Foreskin keratinocyte (primary cell): ENCODE measurements at places on chromosomes 1 and 21. TPM values are rescaled to one million over a fixed set of nuclear protein-coding genes. Genes with fewer than 3 reads are reported as not detected.
A peak's percentile ranks its signal among the peaks of the same experiment; 100 is the strongest.

DNA sequence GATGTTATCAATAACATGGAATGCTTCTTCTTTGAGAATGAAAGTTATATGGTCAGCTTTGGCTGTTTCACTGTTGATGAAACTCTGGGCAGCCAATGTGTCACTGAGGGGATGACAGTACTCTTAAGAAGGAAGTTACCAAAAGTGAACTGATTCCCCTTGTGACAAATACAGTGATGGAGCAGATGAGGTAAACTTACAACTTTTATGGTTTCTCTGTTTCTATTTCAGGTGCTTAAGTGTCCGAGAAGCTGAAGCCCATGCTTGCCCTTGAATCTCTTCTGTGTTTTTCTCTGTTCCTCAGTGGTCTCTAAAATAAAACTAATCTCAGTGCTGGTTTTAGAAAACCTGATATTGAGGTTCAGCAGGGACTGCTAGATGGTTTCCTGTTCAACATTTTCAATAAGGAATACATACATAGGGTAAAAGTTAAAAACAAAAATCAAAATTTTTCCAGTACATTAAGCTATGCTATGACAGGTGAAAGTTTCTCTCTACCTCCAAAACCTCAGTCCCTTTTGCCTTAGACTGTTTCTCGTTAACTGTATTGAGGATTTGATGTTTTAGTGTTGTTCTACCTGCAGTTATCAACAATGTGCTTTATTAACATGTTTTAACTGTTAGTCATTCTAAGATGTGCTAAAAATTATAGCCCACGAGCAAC, 454.4 kb upstream of the ADGRL4 start:
- no peak for DNase-seq

DNA sequence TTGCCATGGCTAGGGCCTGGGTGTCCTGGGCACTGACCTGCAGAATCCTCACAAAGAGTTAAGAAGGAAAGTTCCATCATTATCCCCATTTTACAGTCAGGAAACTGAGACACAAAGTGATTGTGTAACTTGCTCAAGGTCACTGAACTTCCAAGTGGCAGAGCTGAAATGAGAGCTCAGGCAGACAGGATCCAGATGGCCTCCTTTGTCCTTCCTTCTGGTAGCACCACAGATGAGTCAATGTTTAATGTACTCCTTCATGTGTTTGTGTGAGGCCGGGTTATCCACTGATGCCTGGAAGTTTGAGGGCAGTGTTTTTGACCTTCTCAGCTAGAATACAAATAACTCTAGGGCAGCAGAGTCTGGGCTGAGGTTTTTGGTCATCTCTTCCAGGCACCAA, 207.0 kb downstream of the TNR start:
- DNase-seq = no peak

The OR6N1 gene
- not detected in 2 replicates for polyA plus RNA-seq

GRCh38 chr1:100769906-100770646, 50.5 kb downstream of the VCAM1 start:
- DNase-seq = no peak

DNA sequence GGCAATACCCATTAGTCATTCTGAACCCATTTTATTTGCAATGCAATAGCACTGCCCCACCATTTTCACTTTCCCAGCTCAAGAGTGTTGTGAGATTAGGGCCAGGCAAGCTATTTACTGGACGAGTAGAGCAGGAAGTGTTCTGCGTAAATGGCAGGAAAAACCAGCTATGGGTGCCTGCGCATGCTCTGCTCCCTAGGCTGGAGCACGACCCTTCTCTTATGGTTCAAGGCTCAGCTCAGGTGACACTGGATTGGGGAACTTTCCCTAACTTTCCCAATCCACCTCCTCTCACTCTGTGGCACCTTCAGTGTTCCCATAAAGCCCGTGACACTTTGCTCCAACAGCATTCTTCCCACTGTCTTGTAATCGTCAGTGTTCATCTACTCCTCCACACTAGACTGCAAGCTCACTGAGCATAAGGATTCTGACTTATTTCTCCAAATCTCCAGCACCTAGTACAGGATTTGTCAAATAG, 3.6 kb upstream of the MAN1A2 start:
- no peak for DNase-seq

DNA sequence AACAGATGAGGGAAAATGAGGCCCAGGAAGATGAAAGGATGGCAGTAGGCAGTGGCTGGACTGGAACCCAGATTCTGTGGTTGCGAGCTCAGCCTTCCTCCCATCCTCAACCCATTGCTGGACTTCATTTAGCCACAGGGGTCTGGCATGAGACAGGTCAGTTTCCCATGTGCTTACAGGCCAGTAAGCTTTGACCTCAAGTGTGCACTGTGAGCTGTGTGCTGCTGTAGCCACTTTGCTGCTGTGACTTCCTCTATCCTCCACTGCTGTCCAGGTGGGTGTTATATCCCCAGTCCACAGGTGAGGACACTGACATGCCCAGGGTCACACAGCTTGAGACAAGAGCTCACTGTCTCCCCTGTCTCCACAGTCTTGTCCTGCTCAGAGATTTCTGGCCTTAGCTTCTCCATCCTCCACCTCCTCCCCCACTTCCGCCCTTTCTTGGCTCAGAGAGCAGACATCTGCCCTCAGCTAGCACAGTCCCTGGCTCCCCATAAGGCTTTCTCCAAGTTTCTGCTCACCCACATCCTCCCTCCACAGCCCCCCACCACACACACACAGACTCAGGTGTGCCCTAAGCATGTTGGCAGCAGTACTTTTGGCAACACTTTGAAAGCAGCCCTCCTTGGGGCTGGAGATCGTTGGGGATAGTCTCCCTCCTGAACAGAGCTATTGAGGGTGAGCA, 7.3 kb downstream of the IGSF21 start:
- DNase-seq = no peak

DNA sequence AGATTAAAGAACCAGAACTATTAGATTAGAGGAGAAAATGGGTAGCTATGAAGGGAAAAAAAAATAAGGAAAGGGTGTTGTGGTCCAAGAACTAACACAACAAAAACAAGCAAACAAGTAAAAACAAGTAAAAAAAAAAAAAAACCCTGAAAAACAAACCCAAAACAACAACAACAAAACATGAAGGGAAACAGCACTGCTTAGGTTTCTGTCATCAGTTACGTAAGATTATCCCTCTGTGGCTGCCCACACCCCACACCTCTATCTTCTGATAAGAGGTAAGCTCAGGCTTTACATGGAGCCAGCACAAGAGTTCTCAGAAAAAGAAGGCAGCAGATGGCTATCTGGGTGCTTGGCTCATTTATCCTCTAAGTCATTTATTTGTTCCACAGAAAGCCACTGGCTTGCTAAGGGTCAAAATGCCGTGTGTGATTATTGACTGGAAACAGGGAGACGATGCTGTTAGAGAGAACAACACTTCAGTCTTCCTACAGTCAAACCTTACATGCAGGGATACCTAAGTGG, 57.5 kb downstream of the KIAA0319L start:
- DNase-seq = no peak

DNA sequence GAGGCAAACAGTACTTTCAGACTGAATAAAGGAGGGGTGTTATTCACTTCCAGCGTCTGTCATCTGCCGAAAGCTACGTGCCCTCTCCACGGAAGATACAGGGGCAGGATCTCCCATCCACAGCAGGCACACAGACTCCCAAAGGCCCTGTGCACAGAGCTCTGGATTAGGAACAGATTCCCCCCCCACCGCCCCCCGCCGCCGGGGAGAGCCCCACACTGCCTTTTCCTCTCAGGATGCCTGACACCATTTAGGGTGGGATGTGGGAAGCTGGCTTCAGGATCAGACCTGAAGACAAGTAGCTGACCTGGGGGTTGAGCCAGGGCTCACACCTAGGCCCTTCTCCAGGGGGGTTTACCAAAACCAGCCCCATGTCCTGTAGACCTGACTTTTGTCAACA, 8.4 kb upstream of the TCP10L start:
- no peak for DNase-seq

The RPE65 gene
- polyA plus RNA-seq = not detected in 2 replicates

DNA sequence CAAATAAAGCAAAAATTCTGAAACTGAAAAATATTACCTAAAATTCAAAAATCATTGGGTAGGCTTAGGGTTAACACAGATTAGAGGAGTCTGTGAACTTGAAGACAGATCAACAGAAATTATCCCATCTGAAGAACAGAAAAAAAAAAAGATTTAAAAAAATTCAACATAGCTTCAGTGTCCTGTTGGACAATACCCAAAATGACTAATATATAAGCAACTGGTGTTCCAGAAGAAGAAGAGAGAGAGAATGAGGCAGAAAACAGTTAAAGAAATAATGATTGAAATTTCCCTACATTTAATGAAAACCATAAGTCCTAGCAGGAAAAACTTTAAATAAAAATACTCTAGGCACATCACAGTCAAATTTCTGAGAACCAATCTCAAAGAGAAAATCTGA, 31.5 kb downstream of the TMCO1 start:
- no peak for DNase-seq

- DNase-seq = no peak
Measured at GRCh38 chr1:27117733-27118439, 37.0 kb downstream of the SLC9A1 start.

The TMEM200B gene
- polyA plus RNA-seq = 6.6 and 7.2 TPM in 2 replicates

The FALEC gene
- polyA plus RNA-seq = 0.13 and 0.16 TPM in 2 replicates

The CCDC30 gene
- polyA plus RNA-seq = 0.12 and 0.43 TPM in 2 replicates

DNA sequence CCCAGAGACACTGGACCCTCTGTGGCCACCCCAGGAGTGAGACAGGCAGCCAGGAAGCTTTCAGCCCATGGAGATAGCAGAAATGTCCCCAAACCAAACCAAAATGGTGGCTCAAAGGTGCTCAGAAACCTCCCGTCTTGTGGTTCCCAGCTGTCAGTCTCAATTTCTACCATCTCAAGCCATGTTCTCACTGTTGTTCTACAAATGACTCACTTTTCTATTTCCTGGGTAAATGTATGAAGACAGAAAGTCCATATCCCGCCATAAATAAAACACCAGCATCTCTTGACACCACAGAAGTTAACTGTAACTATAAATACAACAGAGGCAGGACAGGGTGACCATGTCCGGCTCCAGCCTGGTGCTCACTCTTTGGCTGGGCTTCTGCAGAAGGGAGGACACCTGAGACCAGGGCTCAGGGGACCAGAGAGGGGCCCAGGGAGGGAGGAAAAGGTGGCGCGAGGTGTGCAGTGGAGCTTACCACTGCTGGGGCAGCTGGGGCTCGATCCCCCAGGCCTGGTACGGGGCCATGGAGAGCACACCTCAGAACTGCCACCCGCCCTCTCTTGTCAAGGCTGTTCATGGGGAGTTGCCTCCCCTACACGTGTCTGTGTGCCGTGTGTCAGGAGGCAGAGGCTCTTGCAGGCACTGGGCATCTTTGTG, 43.6 kb downstream of the EPHB2 start:
- DNase-seq = no peak

- no peak for DNase-seq
Measured at GRCh38 chr1:170669586-170670530, 5.9 kb downstream of the PRRX1 start.

GRCh38 chr1:111948209-111949171, 41.0 kb downstream of the KCND3 start:
- peak; percentile 82 for DNase-seq

DNA sequence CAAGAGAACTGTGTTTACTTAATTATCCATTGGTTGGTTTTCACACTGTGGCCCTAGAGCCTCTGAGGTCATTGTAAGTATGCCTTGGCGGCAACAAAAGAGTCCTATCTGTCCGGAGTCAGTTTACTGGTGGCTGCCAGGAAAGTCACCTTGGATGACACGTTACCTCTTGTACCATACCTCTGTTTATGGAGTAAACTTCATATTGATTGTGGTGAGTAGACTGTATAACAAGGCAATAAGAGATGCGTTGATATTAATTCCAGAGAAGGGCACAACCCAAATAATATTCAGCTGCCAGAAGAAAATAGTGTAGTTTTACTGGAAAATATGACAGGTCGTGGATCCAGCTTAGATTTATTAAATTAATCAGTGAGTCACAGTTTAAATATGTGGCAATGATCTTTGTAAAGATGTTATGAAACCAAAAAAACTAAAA, 20.4 kb upstream of the KIF14 start:
- DNase-seq = peak; percentile 40

DNA sequence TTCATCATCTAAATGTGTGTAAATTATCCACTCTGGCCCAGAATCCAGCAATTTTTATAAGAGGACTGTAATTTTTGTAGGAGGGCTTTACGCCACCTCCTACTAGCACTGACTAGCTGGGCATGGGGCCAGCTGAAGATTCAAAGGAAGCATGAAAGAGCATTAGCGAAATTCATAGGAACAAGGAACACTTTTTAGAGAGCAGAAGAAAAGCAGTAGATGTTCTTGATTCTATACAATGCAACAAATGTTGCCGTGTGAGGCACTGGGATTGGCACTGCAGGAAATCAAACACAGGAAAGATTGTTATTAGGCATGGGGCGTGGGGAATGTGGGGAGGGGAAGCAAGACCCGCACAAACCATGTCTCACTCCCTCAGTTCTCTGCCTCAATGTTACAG, 58.4 kb upstream of the PARP1 start:
- no peak for DNase-seq

The KCNQ4 gene
- 0.03 TPM in 2 replicates for polyA plus RNA-seq

- peak; percentile 83 for DNase-seq
Measured at GRCh38 chr1:46223472-46223943, 20.4 kb downstream of the LURAP1 start.

DNA sequence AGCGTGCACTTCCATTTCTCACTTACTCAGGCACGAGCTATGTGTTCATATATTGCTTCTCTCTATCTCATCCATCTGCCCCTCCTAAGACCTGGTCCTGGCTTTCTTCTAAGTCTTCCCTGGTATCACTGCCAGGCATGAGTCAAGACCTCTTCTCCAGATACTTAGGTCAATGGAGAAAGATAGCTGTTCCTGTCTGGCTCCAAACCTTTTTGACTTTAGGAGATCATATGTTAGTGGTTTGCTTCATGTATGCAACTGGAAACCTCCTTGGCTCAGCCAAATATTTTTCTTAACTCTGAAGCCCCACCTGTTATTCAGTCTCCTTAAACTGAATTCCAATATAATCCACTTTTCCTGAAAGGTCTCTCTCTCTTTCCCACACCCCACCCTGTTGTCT, 211.6 kb upstream of the PTBP2 start:
- DNase-seq = no peak

The IL23R gene
- not detected in 2 replicates for polyA plus RNA-seq

- no peak for DNase-seq
Measured at GRCh38 chr1:91696321-91696720, 189.6 kb downstream of the TGFBR3 start.

The HMCN1 gene
- polyA plus RNA-seq = 0.06 and 0.10 TPM in 2 replicates

DNA sequence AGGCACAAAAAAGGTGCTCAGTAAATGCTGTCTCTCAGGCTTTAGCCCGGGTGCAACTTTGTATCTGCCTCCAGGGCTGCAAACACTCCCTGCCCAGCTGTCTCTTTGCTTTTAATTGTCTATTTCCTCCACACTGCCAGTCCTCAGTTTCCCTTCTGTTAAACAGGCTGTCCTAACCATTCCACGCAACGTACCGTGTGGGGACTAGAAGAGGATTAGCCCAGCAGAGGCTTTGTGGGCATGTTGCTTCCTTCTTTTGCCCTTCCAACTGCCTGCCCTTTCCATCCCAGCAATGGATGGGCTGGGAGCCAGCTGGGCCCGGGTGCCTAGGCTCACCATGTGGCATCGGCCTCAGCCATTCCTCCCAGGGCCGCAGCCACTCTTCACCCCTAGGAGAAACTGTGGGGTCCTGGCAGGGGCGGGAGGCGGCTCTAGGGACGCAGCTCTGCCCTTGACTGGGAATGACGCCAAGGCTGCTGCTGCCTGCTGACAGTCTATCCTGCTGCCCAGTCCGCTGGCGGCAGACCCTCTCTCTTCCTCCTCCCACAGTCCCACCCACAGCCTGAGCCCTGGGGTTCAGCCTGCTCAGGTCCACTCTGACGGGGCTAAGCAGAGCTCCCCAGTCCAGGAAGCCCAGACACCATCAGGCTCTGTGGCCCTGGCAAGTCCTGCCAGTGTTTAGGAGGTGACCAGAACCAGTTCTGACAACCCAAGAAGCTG, 40.6 kb upstream of the LRP8 start:
- no peak for DNase-seq
